ENCODE measurements at places on chromosomes 2 and 18.

GRCh38 chr2:1623906-1624445, 120.3 kb downstream of the PXDN start:
- no peak for DNase-seq

DNA sequence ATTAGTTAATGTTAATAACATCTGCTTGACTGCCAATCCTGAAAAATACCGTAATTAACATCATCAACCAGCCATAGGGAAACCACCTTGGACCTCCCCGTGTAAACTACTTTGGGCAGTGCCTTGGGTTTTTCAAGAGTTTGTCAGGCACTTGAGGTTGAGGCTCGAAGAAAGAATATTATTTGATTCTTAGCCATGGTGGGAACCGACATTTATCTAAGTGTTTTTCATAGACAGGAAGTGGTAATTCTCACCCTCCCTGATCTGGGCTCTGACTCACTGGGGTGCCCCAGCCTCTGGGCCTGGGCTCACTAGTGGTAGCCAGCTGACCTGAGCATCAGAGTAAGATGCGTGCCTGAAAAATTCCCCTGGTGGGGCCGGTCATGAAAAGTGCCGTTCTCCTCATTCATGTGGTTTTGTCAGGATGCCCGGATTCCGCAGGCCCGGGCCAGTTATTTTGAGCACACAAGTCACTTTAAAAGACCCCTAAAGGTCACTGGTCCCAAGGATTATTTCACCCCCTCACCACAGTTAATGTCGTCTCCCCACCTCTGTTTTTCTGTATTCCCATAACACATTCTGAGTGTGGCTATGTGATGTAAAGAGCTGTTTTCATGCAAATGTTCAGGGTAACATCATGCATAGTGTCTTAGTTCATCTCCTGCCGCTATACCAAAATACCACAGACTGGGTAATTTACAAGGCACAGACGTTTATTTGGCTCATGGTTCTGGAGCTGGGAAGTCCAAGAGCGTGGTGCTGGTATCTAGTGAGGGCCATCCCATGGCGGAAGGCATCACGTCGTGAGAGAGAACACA, 21.6 kb upstream of the SPATA3 start:
- DNase-seq: peak; percentile 93

DNA sequence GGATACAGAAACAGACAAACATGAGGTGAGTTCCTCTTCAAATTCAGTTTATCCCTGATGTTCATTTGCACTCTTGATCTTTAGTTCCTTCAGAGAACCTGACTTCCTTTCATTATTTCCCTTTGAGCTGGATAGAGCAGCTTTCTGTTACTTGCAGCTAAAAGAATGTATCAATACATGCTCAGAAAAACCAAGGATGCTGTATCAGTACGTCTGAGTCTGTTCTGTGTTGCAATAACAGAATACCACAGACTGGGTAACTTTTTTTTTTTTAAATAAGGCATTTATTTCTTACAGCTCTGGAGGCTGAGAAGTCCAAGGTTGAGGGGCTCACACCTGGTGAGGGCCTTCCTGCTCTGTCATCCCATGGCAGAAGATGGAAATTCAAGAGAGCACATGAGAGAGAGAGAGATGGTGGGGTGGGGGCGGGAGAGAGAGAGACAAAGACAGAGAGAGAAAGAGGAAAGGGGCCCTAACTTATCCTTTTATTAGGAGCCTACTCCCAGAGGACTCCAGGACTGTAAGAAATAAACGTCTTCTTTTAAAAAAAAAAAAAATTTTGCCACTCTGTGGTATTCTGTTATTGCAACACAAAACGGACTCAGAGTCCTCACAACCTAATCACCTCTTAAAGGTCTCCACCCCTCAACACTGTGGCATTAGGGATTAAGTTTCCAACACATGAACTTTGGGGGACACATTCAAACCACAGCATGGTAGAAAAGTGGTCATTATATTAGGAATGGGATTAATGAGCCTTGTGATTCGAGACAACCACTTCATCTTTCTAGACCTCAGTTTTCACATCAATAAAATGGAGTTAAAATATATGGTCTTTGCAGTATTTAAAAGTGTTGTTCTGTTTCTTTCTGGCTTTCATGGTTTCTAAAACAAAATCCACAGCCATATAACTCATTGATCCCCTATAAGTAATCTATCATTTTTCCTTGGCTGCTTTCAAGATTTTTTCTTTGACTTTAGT, 18.4 kb upstream of the SELENOI start:
- DNase-seq: peak; percentile 30

DNA sequence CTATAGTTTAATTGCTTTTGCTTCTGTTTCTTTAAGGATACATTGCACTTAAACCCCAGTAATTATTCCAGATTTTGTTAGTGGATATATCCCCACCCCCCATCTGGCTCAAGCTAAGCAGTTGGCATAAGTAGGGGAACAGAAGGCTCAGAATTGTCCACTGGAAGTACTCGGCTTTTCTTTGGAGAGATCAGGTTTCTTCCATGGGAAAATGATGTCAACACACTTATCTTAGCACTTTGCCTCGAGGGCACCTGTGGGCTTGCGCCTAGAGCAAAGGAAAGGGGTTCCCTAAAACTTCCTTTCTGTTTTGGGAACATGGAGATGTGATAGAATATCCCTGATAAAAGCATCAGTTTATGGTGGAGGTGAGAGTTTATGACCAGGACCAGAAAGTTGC, 130.6 kb downstream of the FMNL2 start:
- no peak for DNase-seq

DNA sequence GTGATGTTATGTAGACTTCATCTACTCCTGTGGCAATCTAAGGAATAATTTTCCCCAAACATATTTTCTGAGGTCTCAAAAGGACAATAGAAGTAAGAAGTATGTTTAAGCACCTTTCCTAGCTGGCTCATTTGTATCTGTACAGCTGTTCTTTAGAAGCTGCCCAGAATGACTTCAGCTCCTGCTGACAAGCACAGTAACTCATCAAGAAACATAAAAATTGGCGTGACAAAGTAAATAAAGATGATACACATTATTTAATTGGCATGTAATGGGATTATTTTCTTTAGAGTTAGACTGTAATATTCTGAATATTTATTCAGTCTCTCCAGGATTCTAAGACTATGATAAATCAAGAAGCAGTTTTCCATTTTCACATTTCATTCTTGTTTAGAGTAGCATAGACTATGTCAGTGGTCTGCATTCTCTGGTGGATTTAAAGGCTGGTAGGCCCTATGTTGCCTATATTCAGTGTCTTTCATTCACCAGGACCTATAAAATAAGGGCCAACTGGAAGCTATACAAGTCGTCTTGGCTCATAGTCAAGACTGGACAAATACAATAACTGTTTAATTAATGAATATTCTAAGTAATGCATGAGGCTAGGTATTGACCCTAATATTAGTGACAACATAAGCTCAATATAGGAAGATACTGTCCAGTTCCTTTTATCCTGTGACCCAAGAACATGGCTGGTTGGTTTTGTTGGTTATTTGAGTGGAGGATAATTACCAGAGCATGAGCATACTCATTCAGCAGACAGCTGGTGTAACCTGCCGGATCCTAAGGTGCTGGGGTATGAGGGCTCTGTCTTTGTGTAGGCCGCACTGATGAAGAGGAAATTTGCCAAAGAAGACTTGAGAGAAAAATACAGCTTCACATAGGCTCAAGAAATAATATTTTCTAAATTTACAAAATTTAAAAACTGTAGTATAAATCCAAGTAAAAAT, 107.0 kb downstream of the PDE1A start:
- DNase-seq: no peak

DNA sequence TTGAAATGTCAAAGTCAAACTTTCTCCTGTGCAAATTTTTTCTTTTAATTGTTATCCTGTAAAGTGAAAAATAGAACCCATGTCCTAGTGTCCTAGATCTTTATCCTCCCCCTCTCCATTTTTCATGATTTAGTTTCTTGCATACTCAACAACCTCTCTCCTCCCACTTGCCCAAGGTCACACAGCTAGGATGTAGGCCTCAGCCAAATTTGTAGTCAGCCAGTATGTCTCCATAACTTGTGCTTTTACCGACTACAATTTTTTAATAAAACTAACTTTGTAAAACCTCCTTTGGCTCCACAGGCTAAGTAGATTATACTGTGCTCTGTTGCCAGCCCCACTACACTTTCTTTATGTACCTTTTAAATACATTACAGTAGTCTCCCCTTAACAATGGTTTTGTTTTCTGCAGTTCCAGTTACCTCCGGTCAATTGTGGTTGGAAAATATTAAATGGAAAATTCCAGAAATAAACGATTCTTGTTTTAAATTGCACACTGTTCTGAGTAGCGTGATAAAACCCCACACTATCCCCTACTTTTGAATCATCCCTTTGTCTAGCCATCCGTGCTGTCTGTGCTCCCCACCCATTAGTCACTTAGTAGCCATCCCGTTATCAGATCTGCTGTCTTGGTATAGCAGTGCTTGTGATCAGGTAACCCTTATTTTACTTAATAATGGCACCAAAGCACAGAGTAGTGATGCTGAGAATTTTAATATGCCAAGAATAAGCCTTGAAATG, 22.8 kb downstream of the GULP1 start:
- DNase-seq: no peak

DNA sequence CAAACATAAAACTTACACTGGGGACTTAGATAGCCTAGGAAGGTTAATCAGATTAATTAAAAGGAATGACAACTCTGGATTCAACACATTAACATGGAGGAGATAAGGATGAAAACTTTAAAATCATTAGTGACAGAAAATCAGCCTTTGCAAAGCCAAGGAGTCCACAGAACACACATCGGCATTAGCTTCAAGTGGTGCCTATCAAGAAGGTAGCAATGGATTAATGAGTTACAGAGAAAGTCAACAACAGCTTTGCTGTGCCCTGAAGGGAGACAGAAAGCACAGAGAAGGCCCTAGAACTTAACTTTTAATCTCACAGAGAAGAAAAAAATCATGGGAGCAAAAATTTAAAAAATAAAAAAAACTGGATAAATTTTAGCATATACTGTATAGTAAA, 88.6 kb downstream of the KCNH7 start:
- no peak for DNase-seq

GRCh38 chr2:40488101-40488601, 36.3 kb upstream of the SLC8A1 start:
- peak; percentile 69 for DNase-seq

DNA sequence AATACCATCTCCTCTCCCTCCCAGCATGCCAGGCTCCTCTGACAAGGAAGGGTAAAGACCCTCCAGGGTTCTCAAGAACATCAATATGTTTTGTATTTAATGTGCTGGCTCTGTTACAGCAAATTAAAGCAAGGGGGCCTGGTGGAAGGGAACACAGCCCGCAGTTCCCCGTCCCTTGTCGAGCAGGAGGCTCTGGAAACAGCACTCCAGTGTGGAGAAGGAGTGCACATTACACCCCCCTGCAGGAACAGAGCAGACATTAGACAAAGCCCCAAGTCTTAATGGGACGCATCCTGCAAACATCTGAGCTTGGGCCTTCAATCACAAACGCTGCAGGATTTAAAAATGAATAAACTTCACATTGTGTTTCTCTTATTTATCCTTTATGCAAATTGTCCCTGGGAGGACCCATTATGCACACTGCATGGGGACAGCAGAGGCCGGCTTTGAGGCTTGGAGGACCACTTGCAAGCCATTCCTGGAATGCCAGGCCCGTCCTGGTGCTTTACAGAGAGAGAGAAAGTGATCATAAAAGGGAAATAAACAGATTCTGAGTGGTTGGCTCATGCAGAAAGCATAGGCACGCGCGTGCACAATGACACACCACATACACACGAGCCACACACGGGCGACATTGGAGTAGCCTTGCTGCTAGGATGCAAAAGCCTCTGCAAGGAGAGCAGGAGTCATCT, 328.7 kb downstream of the SMAD2 start:
- no peak for DNase-seq

- DNase-seq: no peak
These were observed 9.8 kb upstream of the YWHAQ start for GRCh38 chr2:9640403-9641104.

- peak; percentile 29 for DNase-seq
These were observed 16.5 kb upstream of the SERPINB7 start for GRCh38 chr18:63758615-63759240.

- peak; percentile 13 for DNase-seq
These were observed 6.8 kb upstream of the COX7A2L start for GRCh38 chr2:42367835-42368234.

- no peak for DNase-seq
These were observed 82.6 kb downstream of the TPO start for GRCh38 chr2:1495676-1496358.

DNA sequence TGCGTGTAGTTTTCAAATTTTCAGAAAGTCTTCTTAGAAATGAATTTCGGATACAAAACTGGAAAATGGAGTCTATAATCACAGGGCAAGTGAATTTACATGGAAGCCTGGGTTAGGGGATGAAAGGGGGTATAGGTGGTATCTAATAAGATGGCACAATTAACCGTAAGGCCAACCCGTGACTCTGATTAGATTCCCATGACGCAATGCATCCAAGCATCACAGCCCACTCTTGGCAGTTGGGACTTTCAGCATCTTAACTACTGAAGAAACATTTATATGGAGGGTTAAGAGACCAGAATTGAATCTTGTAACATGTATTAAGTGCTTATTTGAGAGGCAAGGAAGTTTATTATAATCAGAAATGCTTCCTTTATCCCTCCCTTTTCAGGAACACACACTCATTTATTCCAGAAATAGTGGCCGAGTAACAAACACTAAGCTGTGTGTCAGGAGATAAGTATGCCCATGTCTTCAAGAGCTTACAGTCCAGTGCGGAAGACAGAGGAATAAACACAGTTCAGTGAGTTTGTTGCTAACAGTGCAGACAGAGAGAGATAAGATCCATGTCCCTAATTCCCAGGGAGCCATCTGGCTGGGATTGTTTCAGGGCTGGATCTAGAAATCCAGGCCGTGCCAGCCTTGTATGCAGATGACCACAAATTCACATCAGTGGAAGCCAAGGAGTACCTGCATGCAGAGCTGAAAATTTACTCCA, 151.2 kb downstream of the ANTXR1 start:
- DNase-seq: peak; percentile 67

- no peak for DNase-seq
These were observed 1.8 kb downstream of the TRABD2A start for GRCh38 chr2:84878896-84879583.

DNA sequence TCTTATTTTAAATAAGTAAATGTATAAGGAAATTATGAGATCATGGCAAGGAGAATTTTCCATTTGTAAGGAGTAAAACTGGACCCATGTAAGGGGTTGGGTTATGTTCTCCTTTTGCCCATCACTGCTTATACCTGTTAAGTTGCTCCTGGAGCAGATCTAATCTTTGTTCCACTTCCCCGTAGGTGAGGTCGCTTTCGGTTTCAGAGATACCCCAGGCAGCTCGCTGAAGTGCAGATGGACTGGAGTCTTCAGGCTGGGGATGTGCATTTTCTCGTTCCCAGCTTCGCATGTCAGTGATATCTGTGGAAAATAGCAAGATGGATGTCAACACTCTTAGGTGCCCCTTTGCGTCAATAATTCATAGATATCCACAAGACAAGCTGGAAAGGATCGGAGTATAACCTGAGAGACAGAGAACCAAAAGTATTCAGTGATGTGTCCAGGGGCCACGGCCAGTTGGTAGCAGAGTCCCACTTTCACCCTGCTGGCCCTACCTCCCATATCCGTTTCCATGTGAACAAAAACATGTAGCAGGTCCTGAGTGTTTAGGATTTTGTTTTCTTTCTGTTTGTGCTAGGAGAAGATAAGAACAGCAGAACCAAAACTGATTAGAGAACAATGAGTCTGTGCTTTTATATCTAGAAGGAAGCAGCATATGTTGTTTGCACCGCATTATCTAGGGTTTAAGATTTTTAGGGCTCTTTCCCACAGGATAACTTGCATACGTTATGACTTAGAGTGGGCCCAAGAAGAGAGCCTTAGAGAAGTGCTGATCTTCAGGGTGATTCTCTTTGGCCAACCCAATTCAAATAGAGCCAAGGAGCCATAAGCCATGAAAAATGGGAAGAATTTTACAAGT, 36.0 kb downstream of the GCA start:
- DNase-seq: no peak

GRCh38 chr18:24013051-24013450, 1.5 kb upstream of the TTC39C start:
- DNase-seq: no peak
